ENCODE measurements at places on chromosomes 16 and 17.

- DNase-seq: no peak
These were observed 3.1 kb downstream of the RAB11FIP4 start for GRCh38 chr17:31394544-31394943.

DNA sequence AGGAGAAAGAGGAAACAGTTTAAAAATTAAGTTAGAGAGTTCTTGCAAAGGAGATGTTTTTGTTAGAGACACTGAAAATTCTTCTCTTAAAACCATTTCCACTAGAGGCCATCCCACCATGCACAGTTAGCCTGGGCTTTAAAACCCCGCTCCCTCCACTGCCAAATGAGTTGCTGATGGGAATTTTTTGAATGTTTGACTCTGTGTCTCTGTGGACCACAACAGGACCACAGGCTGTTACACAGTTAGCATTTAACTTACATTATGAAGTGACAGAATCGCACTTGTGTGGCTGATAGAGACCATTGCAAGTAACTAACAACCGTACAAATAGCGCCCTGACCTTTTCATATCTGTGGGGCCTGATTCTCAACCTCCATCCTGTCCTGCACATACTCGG, 74.7 kb upstream of the TBX2 start:
- no peak for DNase-seq

DNA sequence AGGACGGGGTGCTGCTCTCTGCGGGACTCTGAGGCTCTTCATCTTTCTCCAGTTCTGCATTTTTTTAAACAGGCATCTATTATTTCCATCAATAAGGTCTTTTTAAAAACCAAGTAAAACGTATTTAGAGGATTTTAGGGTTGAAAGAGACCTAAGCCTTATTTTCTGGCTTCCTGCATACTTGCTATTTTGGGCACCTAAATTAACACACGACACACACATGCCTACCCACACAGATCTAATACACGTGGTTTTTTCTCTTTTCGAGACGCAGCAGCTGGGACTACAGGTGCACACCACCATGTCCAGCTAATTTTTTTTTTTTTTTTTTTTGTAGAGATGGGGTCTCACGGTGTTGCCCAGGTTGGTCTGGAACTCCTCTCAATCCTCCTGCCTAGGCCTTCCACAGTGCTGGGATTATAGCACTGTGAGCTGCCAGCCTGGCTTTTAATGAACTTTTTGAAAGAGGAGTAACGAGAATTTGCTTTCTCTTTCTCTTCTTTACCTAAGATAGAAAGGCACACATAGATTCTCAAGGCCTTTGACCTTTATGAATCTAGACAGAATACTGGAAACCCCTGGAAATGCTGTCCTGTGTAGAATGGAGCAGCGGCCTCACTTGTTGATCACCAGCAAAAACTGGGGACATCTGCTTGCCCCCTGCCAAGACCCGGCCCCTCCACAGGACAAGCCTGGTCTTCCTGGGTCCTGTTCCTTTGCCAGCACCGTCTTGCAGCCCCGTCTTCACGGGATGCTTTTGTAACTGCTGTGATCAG, 13.8 kb downstream of the DNAAF8 start:
- no peak for DNase-seq

DNA sequence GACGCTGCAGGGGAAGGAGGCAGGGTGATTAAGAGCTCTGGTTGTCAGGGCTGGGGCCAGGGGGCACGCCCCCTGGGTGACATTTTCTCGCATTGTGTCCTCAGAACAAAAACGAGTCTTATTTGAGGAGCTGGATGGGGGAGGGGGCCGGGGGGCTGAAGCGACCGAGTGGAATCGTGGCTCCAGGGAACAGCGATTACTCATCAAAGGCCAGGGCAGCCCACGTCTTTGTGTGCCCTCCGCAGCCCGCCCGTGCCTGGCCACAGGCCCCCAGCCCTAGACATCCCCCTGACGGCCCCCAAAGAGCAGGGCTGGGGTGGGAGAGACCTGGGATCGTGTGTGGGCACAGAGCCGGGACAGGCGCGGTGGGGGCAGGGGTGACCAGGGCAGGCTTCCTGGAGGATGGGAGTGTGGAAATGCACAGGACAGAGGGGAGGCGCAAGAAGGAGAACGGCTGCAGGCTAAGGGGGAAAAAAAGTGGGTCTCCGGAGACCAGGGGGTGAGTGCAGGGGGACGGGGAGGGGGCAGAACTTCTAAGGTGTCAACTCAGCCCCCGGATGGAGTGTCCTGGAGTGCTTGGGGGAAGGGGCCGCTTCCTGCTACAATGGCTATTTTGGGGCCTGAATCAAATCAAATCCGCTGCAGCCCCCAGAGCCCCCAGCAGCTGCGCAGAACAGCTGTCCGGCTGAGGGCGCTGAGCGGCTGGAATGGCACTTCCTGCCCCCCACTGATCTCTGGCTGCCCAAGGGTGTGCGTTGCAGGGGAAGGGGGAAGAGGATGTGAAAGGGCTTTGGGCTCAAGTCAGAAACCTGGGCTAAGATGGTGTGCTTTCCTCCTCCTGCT, 24.0 kb upstream of the PHB1 start:
- DNase-seq: no peak

DNA sequence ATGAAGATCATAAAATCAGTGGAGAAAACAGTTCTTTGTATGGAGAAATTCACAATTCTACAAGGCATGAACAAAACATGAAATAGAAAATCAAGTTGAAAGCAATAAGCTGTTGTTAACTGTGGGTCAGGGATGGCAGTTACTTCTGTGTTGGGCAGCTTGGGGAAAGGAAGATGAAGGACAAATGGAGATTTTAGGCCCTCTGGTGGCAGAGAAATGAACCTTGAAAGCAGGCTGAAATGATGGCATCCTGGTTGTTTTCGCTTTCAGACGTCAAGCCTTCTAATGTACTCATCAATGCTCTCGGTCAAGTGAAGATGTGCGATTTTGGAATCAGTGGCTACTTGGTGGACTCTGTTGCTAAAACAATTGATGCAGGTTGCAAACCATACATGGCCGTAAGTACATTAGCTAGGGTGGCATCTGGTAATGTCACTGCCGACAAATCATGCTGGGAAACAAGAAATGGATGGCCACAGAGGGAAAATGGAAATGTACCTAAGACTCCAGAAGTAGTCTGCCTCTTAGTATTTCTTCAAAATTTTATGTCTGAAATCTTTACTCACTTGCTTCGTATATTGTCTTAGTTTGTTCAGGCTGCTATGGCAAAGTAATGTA, 108.9 kb downstream of the MAP2K6 start:
- peak; percentile 25 for DNase-seq

- DNase-seq: no peak
These were observed 203.7 kb upstream of the SDK2 start for GRCh38 chr17:73847952-73848351.
